Cardiac septum (tissue), 1 donor: ENCODE measurements at places on chromosomes 4 and X.

- DNase-seq, result no peak
Observed at GRCh38 chr4:40262077-40262528, 65.3 kb downstream of the RHOH start.

DNA sequence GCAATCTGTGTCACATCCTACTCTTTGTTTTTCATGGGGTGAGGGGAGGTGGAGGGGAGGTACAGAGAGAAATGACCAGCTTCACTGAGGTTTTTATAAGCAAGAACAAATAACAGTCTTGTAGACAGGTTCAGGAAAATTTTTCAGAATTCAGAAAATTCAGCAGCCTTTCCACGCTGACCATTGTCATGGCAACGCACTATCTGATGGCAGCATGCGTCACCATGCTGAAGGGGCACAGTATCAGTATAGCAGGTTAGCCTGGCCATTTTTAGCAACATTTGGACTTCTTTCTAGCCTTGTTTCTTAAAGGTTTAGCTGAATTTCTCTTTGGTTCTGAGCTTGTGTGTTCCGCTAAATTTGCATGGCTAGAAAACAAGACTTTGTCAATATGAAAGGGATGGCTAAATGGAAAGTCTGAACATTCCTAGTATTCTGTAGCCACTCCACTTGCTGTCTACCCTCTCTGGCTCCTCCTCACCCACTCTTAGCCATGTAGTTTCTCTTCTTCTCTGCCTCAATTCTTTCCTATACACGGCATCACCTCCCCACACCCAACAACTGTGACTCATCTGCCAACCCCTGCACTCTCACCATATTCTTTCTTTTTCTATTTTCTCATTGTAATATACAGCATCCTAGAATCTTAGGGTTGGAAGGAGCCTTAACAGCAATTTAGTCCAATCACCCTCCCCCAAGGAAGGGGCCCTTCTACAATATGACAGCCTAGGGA is 42.7 kb upstream of the CITED1 start:
- DNase-seq, result no peak

GRCh38 chr4:7630568-7631287 is 196.0 kb upstream of the PSAPL1 start:
- DNase-seq, result peak; percentile 86

DNA sequence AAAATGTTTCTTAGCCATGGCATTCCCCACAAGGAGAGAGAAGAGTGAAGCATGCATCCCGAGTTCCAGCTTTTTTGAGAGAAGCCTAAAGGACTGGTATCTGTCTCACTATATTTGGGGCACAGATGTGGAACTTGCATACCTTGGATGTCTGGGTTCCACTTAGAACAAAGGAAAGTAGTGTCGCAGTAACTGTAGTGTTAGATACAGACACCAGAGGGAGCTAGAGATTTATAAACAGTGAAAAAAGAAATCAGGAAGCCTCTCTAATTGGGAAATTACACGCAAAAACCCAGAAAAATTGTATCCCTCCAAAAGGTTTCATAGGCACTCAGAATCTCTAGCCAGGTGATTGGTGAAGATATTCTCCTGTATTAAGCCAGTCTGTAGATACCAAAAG is 34.4 kb downstream of the AGTR2 start:
- no peak for DNase-seq

- DNase-seq, result no peak
Observed at GRCh38 chrX:77342004-77342403, 105.2 kb upstream of the FGF16 start.

DNA sequence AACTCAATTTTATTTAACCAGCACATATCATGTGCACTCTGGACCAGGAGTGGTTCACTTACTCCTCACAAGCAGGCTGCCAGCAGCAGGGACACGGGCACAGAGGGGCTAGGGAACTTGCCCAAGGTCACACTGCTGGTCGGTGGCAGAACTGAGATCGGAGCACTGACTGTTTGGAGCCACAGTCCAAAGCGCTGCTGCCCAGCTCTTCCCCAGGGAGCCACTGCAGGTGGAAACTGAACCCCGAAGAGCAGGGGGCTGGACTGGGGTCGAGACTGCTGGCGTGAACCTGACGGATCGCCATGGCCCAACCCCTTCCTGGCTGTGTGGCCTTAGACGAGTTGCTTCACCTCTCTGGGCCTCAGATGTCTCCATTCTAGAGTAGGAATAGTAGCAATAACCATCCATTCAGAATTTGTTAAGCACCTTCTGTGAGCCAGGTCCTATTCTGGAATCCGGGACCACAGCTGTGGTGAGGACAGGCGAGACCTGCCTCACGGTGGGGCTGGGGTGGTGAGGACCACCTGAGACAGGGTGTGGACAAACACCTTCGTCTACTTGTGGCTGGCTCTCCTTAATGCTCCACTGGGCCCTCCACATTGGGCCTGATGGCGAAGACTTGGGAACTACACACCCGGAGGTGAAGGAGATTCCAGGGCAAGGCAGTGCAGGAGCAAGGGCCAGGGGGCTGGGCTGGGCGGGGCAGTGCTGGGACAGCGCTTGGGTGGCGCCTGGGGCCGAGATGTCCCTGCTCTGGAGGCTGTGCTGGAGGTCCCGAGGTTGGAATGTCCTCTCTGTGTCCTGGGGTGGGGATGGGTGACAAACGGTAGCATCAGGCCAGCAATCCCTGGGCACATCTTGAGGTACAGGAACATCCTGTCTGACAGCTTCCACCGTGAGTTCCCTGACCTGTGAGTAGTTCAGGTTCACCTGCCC is 32.0 kb upstream of the KIAA0232 start:
- DNase-seq, result no peak

GRCh38 chr4:139848028-139848427 is 182.4 kb downstream of the MGST2 start:
- DNase-seq, result no peak

GRCh38 chrX:119398974-119399771 is at the start of gene SLC25A43:
SLC25A43 (plus strand) TSS chrX:119399336; CDS start chrX:119399404, 68 bp downstream.
- peak; percentile 80 for DNase-seq
